ENCODE measurements at places on chromosomes 13 and 19. TPM values are rescaled to one million over a fixed set of nuclear protein-coding genes. Genes with fewer than 3 reads are reported as not detected.

DNA sequence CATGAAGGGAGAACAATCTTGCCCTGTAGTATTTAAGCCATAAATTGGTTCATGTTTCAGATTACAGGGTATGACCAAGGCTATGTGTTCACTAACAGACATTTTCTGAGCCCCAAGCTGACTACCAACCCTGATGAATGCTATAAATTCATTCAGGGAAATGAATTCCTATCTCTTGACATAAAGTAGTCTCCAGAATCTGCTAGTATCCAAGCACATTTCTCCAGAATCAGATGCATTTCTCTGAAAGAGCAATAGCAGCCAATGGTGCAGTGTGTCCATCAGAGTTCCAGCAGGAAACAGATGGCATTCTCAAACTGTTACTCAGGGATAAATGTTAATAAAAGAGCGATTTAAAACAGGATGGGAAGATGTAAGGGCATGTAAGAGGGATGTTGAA lies 226.4 kb downstream of the COG6 start:
- no peak for DNase-seq

The DIRAS1 gene
- 1.1 TPM for total RNA-seq

DNA sequence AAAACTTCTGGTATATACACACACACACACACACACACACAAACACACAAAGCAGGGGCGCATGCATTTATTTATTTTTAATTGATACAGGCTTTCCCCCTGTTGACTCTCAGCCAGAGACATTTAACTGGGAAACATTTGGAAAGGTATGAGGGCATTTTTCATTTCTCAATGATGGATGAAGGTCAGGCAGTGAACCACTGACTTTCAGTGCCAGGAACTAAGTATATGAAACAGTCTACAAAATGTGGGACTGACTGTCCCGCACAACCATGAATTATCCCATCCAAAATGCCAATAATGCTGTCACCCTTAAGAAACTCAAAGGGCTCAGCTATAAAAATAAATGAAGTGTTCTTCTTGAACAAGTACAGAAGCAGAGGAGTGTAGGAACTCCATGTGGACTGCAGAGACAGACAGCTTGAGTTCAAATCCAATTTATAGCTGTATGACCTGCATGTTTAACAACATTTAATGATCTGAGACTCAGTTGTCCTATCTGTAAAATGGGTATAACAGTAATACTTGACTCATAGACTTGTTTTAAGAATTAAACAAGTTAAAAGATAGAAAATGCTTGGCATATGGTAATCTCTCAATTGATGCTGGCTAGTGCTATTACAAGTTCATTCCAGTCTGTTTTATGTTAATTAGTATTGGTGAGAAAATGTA lies 25.0 kb upstream of the INTS6 start:
- DNase-seq: no peak

DNA sequence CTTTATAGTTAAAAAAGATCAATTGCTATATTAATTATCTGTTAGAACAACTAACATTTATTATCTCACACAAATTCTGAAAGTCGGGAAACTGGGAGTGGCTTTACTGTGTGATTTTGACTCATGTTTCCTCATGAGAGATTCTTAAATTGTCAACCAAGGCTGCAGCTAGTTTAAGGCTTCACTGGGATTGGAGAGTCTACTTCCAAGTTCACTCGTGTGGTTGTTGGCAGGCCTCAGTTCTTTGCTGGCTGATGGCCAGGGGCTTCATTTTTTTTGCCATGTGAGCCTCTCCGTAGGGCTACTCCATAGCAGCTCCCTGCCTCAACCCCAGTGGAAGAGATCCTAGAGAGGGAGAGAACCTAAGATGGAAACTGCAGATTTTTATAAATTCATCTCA lies 24.5 kb upstream of the LPAR6 start:
- no peak for DNase-seq

- no peak for DNase-seq
Measured at GRCh38 chr13:83829810-83830209, 52.5 kb downstream of the SLITRK1 start.

The ZNF433 gene
- 3.5 TPM for total RNA-seq

The ELAVL1 gene
- total RNA-seq: 60.2 TPM

- no peak for DNase-seq
Measured at GRCh38 chr13:59119475-59119874, 1044.3 kb downstream of the DIAPH3 start.

- no peak for DNase-seq
Measured at GRCh38 chr13:29925457-29926097, 75.2 kb upstream of the UBL3 start.

DNA sequence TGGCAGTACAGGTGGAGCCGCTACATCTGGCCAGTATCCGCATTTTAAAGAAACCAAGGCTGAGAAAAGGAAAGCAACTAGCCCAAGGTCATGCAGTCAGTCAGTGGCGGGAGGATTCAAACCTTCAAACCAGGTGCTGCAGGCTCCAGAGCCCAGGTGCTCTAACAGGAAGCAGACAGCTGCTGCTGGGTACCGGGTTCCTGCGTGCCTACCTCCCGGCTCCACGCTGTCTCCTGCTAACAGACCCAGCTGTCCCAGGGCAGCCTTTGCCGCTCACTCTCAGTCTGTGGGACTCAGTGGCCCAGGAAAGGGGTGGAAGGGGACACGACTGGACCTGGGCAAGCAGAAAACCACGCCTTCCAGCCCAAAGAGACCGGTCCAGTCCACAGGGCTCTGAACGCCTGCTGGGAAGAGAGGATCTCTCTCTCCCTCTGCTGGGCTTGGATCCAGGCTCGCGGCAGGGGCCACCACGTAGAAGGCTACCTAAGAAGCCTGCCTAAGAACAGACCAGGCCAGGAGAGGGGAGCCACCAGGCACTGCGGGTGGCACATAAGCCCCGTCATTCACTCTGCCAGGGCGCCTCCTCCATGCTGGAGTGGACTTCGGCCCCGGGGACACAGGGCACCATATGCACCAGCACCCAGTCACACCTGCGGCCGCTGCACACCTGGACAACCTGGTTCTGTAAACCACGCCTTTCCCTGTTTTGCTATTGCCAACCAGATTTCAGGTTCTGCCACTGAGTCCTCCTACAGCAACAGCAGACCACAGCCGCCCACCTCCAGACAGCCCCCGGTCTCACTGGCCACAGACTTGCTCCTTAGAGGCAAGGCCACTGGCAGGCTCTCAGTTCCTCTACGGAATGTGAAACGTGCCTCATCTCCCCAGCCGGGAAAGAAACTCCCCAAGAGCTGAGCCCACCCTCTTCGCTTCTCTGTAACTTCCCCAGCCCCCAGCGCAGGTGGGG lies 4.6 kb downstream of the DAPK3 start:
- no peak for DNase-seq

- DNase-seq: no peak
Measured at GRCh38 chr13:39025433-39025839, 12.5 kb downstream of the PROSER1 start.

GRCh38 chr13:97226013-97226412 lies 3.9 kb downstream of the MBNL2 start:
- DNase-seq: no peak
